ENCODE measurements at places on chromosomes 6 and 20.

- peak; percentile 82 for DNase-seq
These were observed 18.5 kb upstream of the WFDC10A start for GRCh38 chr20:45611054-45611453.

DNA sequence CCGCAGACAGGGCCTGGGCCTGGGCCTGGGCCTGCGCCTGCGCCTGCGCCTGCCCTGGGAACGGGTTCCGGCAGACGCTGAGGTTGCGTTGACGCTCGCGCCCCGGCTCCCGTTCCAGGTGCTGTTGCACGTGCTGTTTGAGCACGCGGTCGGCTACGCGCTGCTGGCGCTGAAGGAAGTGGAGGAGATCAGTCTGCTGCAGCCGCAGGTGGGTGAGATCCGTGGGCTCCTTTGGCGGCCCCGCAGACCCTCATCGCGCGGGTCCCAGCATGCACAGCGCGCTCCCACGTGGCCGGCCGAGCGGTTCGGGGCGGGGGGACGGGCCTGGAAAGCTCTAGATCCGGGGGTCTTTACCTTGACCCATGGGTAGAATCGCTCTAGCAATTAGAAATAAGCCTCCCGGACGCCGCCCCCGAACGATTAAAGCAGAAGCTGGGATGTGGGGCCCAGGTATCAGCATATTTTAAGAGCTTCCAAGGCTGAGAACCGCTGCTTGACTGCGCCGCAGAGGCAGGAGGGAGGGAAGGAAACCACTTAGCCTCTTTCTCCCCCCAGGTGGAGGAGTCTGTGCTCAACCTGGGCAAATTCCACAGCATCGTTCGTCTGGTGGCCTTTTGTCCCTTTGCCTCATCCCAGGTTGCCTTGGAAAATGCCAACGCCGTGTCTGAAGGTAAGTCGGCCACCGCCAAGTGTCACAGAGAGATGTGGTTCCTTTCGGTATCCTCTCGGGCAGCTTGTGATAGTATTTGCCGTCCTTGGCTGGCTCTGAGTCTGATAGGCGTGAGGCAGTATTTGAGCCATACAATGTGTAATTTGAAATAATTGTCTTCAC is 508 bp downstream of the NOP56 start:
- DNase-seq: no peak

- DNase-seq: no peak
These were observed 463.9 kb upstream of the JAG1 start for GRCh38 chr20:11137688-11138087.

DNA sequence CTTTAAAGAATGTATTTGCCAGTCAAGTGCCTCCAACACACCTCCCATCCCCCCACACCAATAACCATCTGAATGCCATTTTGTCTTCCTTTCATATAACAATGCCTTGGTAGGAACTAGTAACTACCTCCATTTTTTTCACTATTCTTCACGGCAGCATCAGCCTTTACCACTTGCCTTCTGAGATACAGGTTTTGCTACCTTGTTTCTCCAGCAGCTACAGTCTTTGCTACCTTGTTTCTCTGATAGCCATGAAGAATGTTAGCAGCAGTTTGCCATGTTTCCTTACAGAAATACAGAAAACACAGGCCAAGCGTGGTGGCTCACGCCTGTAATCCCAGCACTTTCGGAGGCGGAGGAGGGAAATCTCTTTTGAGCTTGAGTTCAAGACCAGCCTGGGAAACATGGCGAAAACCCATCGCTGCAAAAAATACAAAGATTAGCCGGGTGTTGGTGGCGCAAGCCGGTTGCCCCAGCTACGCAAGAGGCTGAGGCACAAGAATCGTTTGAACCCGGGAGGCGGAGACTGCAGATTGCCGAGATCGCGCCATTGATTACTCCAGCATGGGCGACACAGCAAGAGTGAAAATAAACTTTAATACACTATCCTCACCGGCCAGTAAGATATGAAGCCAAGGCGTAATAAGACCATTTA is 100.9 kb downstream of the HFE start:
- peak; percentile 77 for DNase-seq

DNA sequence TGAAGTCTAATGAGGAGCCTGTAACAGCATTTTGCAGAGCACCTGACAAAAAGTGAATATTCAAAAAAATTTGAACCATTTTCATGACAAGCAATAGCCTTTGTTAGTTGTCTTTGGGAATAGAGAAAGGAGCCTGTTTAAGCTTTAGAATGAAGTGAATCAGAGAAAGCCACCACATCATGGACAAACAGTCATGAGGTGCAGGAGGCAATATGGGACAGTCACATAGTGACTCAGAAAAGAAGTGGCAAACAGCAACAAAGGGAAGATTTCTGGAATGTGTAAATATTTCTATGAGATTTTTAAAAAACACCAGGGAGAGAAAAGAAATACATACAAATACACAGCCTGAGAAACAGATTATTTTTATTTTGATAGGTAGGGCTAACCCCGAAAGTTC is 6.6 kb downstream of the KLHL31 start:
- no peak for DNase-seq

DNA sequence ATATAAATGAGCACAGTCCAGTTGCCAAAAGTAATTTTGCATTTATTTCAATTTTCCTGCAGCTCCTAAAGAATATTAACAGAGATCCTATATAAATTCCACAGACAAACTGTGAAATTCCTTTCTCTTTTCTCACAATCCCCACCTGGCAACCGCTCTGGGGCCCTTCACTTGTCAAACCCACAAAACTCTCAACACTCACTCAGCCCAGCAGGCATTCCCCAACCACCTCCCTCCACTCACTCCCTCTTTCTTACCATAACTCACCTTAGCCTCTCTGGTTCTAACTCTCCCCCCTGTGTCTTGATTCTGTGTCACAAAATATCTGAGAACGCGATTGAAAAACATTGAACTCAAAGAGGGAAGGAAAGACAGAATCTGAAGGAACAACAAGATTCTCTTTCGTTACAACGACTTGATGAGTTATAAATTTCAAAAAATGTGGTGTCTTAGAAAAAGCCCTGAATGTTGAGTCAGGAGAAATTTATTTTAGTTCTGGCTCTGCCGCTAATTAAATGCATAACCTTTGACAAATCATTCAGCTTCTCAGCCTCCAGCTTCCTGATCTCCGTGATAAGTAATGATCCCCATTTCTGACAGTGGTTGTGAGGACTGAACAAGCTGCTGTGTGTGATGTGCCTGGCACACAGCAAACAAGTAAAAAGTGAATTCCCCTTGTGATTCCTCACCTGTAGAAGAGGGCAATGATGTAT is 87.9 kb downstream of the UNC5CL start:
- DNase-seq: no peak

GRCh38 chr6:10084111-10084986 is 330.5 kb downstream of the TFAP2A start:
- no peak for DNase-seq

DNA sequence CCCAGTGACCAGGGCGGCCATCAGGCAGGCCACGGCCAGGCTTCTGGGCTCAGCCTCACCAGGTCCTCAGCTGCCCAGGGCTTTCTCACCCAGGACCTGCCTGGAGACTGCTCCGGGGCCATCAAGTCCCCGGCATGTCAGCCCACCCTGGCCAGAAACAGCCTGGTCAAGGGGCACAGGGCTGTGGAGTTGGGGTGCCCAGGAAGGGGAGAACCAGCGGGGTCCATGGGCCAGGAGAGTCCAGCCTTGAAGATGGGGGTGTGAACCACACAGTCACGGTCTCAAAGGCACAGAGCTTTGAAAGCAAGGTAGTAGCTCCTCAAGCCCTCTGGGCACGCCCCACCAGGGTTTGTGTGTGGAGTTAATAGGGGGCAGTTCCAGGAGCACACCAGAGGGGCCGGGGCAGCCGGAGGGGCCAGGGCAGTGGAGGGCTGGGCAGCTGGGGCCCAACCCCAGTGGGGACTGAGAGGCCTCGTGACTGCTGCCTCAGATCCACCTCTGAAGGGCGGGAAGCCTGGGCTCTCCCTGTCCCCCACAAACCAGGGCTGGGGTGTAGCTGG is 48.0 kb upstream of the BHLHE23 start:
- no peak for DNase-seq

- DNase-seq: peak; percentile 54
These were observed 222.8 kb downstream of the LY86 start for GRCh38 chr6:6811128-6812009.

GRCh38 chr6:32920715-32921114 is 20.1 kb downstream of the HLA-DMB start:
- no peak for DNase-seq

DNA sequence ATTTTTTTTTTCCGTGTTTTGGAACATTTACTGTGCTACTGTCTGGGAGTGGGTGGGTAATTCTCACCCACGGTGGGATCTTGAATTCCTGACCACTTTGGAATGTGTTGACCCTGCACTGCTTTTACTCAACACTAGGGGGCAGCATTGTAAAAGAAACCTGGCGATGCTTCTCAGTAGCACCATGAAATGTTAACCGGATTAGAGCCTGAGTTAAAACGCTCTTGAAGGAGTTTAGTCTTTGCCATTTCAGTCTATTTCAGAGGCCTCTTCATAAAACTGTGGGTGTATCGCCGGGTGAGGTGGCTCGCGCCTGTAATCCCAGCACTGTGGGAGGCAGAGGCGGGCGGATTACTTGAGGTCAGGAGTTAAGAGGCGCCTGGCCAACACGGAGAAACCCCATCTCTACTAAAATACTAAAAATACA is 114.4 kb upstream of the PRND start:
- peak; percentile 62 for DNase-seq

DNA sequence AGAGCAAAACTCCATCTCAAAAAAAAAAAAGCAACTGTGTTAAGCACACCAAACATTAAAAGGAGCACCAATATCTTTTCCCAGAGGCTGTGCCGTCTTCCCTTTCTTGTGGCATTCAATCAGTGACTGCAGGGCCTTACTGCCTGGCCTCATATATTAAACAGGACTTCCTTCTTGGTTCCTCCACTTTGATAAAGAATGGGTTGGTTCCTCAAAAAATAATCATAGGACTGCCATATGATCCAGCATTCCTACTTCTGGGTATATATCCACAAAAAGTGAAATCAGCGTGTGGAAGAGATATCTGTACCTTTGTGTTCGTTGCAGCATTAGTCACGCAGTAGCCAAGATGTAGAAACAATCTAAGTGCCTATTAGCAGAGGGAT is 40.3 kb upstream of the GFOD1 start:
- no peak for DNase-seq

- peak; percentile 90 for DNase-seq
These were observed 67.1 kb upstream of the DUSP22 start for GRCh38 chr6:225121-225721.

- DNase-seq: no peak
These were observed 15.0 kb downstream of the BTN2A1 start for GRCh38 chr6:26472549-26473290.

GRCh38 chr20:58231683-58232082 is 3.2 kb upstream of the ANKRD60 start:
- DNase-seq: no peak

- no peak for DNase-seq
These were observed 1.5 kb downstream of the GPANK1 start for GRCh38 chr6:31663126-31663960.

DNA sequence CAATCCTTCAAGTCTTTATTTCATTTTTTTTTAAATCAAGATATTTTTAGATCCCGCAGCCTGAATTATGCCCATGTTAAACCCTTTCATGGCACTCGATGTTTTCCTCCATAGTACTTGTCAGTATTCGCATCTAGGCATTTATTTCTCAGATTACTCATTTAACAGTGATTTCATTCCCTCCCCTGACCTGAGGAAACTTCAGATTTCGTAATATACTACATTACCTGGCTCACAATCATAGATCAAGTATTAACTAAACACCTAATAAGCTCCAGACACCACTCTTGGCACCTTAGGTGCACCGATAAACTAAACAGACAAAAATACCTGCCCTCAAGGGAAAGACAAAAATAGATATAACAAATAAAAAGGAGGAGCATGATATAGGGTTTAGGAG is 413.2 kb upstream of the GJE1 start:
- no peak for DNase-seq

- DNase-seq: no peak
These were observed 29.5 kb downstream of the RBM38 start for GRCh38 chr20:57420571-57421252.

DNA sequence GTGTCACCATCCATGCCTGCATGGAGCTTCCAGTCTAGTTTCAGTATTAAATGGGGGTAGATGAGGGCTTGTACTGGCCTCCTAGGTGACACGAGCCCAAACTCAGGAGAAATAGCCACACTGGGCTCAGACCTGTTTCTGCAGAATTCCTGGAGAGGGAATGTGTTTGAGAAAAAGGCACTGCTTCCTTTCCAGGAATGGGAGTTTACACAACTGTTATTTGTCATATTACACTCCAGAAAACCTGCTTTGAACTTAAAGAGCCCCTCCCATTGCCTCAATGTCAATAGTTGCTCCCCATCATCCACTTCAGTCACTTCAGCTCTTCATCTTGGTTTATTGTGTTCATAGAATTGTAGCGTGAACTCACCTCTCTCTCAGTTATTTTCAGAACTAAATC is 151.5 kb downstream of the CFAP61 start:
- no peak for DNase-seq

DNA sequence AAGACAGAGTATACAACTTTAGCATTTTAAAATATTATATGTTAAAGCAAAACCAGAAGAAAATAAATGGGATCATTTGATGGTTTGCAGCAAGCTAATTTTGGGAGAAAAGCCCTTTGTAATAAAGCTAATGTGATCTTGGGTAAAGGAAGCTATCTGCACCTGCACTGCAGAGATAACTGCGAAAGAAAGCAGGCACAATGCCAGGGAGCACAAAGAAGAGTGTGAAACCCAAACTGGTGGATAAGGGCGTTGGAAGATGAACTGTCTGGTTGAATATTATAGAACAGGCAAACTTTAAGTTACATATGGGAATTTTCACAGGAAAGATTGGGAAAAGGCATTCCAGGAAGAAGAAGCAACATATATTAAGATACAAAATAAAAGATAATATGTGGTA is 179.2 kb upstream of the KHDRBS2 start:
- DNase-seq: no peak

DNA sequence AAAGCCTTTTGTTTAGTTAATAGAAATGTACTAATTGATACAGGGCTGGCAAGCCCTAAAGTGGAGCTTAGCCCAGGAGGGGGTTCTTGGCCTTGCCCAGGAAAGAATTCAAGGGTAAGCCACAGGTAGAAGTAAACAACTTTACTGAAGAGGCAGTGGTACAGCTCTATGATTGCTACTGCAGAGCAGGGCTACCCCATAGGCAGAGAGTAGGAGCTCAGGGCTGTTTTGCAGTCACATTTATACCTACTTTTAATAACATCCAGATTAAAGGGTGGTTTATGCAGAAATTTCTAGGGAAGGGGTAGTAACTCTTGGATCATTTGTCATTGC is 680.4 kb upstream of the GJE1 start:
- DNase-seq: no peak

GRCh38 chr6:142013287-142013686 is 119.4 kb upstream of the GJE1 start:
- no peak for DNase-seq

- peak; percentile 89 for DNase-seq
These were observed 61.8 kb downstream of the NFATC2 start for GRCh38 chr20:51480507-51481270.

GRCh38 chr6:29953001-29953441 is 10.7 kb downstream of the HLA-A start:
- no peak for DNase-seq

- no peak for DNase-seq
These were observed 86.0 kb downstream of the MYB start for GRCh38 chr6:135267085-135267484.

- DNase-seq: no peak
These were observed 26.1 kb upstream of the KCNB1 start for GRCh38 chr20:49508435-49509199.

- DNase-seq: peak; percentile 32
These were observed 48.5 kb downstream of the FNDC1 start for GRCh38 chr6:159217595-159218275.

- DNase-seq: no peak
These were observed 47.8 kb downstream of the CEP43 start for GRCh38 chr6:167046861-167047495.

- DNase-seq: no peak
These were observed 6.4 kb downstream of the NPEPL1 start for GRCh38 chr20:58698741-58699622.
